ENCODE measurements at places on chromosomes 2 and 18. TPM values are rescaled to one million over a fixed set of nuclear protein-coding genes. Genes with fewer than 3 reads are reported as not detected.

Gene GPR155
- total RNA-seq, result 17.3 TPM

Gene BCL2
- total RNA-seq, result 53.9 TPM

Gene LINC00305
- not detected for total RNA-seq

Gene OTOS
- total RNA-seq, result not detected

Gene CTNNA2
- 14.0 TPM for total RNA-seq

Gene PIEZO2
- 78.1 TPM for total RNA-seq

Gene CROCC2
- total RNA-seq, result not detected

Gene THUMPD2
- total RNA-seq, result 35.4 TPM

Gene CLEC4F
- not detected for total RNA-seq

Gene GPR55
- total RNA-seq, result 0.05 TPM

Gene HIBCH
- 61.1 TPM for total RNA-seq

Gene DQX1
- 0.37 TPM for total RNA-seq

Gene ASPRV1
- total RNA-seq, result 2.9 TPM

Gene RPRM
- 5.6 TPM for total RNA-seq

Gene PPIG
- total RNA-seq, result 80.3 TPM

Gene POLE4
- total RNA-seq, result 18.1 TPM

Gene POMC
- 1.5 TPM for total RNA-seq

Gene TUBA3E
- not detected for total RNA-seq

Gene TUBA4A
- total RNA-seq, result 4.8 TPM

Gene CCDC141
- total RNA-seq, result 18.0 TPM
